Activated CD8-positive, alpha-beta memory T cell treated with anti-CD3 and anti-CD28 coated beads for 1 hour (primary cell): ENCODE measurements at places on chromosomes 1 and 21.

DNA sequence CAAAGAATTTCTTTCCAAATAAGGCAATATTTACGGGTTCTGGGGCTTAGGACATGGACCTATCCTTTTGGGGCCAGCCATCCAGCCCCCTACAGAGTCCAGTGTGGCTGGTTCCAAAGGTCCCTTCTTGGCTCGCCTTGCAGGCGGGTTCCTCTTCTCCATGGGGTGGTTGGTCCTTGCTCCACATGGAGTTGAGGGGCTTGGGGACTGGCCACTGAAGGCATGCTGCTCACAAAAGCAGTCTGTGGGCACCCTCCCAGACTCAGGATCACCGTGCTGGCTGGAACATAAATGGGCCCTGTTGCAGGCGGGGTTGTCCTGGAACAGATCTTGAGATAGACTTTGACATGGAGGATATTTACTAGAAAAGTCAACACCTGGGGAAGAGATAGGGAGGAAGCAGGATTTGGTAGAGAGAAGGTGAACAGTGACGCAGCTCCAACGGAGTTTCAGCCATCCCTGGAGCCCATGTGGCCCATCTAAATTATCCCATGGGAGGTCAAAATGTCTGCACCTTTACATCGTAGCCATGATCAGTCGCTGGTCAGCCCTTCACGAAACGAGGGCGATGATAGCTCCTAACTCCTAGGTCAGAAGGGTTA, 39.1 kb upstream of the LRP8 start:
- DNase-seq = no peak

DNA sequence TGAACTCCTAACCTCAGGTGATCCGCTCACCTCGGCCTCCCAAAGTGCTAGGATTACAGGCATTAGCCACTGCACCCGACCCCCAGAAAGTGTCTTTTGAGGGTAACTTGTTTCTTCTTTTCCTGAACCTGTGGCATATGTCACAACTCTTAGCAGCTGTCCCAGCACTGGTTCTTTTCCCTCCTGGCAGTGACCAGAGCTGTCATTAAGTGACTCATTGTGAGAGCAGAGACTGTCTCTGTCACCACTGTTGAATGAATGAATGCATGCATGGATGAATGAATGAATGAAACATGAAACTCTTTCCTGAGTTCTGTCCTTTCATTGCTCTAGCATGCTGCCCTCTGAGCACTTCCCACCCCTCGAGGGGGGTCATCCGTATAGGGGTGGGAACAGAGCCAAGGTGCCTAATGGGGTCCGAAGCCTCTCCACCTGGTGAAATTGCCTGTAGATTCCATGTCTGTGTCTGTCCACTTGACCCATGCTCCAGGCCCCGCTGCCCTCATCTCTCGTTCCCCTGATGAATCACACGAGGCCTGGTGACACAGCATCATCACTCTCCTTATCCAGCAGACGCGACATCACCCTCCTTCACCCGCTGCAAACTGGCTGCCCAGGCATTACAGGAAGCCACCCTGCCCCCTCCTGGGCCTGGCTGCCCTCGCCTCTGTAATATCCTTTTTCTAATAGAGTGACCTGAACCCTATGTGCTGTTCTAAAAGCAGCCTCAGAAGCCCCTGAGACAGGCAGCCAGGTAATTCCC, 75.0 kb downstream of the IGSF21 start:
- no peak for DNase-seq

GRCh38 chr1:106957795-106958194, 98.7 kb upstream of the PRMT6 start:
- no peak for DNase-seq

GRCh38 chr1:48576565-48576964, 104.6 kb upstream of the SPATA6 start:
- DNase-seq = no peak

GRCh38 chr1:220281159-220281574, 8.9 kb upstream of the RAB3GAP2 start:
- DNase-seq = no peak

DNA sequence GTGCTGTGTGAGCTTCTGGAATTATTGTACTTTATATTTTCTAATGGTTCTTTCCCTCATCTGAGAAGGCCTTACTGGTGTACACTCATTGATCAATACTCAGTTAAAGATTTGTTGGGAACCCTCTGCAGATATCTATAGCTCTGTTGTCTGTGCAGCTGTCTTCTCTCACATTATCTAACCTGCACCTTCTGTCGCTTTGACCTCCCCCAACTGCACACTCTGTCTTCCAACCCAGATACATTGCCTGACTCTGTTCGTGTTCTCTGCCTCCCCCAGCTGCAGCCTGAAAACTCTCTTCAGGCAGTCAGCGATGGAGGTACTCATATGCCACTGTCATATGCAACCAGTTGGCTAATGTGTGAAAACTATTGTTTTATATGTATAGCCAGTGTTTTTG, 334.3 kb downstream of the NCAM2 start:
- no peak for DNase-seq

- no peak for DNase-seq
Observed at GRCh38 chr1:229364207-229365065, 21.6 kb upstream of the CCSAP start.

- no peak for DNase-seq
Observed at GRCh38 chr1:203322500-203323179, 17.3 kb downstream of the BTG2 start.

GRCh38 chr1:119727991-119728390, 16.3 kb downstream of the PHGDH start:
- DNase-seq = no peak

- DNase-seq = no peak
Observed at GRCh38 chr1:218582646-218583045, 237.5 kb downstream of the TGFB2 start.

GRCh38 chr1:68293609-68294366, 61.5 kb upstream of the WLS start:
- no peak for DNase-seq

DNA sequence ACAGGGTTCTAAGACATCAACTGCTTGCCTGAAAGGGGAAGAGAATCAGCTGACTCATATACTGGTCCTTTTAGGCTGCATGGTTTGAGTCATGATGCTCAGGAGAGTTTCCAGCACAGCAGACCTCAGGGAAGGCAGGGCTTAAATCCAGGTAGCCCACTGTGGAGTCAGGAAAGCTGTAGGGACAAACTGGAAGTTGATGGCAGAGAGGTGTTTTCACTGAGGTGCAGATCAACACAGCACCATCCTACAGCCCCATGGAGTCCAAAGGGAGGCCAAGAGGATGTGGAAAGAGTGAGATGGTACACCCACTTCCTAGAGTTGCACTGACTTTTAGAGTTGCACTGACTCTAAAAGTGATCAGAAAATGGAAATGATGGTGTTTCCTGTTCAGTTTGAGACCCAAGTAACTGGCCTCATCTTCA, 252.4 kb upstream of the DUSP10 start:
- DNase-seq = no peak

GRCh38 chr1:156146769-156147405, 6.5 kb upstream of the SEMA4A start:
- no peak for DNase-seq

GRCh38 chr1:219575563-219575962, 37.3 kb downstream of the ZC3H11B start:
- DNase-seq = no peak
